ENCODE measurements at places on chromosomes 3 and 15. TPM values are rescaled to one million over a fixed set of nuclear protein-coding genes. Genes with fewer than 3 reads are reported as not detected.

- DNase-seq: peak; percentile 82
Measured at GRCh38 chr3:66428733-66429132, 72.1 kb downstream of the LRIG1 start.

DNA sequence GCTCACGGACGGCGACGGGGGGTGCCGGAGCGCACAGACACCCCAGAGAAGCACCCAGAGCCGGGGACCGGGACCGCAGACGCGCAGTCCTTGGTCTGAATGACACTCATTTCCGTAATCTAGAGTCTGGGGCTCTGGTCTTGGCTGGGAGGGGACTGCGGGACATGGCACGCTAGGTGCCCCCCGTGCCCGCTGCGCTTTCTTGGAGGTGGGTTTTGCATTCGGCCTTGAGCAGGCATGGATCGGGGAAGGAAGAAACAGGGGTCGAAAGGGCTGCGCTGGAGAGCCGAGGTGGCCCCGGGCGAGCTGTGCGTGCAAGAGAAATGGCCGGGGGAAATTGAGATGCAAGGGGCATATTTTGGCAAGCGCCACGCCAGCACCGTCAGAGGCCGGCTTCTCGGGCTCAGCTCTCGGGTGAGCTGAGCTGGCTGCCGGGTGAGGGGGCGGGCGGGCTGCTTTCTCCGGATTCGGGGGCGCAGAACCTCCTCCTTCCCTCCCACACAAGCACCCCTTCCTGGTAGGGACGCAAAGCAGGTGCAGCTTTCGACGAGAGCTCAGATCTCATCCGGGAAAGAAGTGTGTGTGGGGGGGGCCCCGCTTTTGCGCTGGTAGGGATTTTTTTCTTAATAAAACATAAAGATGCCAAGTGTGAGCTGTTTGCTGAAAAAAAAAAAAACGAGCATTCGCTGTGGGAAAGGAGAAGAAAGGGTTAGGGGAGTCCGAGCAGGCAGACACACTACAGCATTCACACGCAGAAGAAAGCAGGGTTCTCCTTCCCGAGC, 963 bp upstream of the NTRK3 start:
- DNase-seq: no peak

GRCh38 chr3:85571835-85572234, 613.0 kb downstream of the CADM2 start:
- DNase-seq: no peak

- no peak for DNase-seq
Measured at GRCh38 chr15:50148362-50148963, 29.4 kb upstream of the ATP8B4 start.

GRCh38 chr3:152199102-152199840, 69.5 kb upstream of the MBNL1 start:
- no peak for DNase-seq

DNA sequence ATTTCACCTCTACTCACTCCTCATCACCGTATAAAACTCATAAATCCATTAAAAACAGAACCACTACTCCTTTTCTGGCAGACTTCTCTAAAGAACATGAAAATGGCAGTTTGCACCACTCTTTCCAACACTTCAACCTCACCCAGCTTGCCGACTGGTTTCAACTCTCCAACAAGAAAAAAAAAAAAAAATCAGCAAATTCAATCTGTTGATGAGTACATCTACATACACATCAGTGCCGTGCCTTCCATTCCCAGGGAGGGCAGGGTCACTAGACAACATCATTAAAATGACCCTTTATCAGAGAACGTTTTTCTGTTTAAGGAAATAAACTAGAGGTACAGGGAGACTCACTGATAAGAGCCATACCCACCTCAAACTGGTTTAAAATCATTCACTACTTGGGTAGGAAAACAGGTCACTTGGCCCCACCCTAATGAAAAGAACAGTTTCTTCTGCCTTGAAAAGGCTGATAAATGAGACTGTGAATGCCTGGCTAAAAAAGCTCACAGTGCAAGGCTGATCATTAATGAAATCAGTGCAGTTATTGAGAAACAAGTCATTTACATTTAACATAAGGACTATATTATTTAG, 6.0 kb downstream of the ANXA2 start:
- no peak for DNase-seq

- DNase-seq: no peak
Measured at GRCh38 chr3:183455089-183455488, 26.7 kb upstream of the MCF2L2 start.

DNA sequence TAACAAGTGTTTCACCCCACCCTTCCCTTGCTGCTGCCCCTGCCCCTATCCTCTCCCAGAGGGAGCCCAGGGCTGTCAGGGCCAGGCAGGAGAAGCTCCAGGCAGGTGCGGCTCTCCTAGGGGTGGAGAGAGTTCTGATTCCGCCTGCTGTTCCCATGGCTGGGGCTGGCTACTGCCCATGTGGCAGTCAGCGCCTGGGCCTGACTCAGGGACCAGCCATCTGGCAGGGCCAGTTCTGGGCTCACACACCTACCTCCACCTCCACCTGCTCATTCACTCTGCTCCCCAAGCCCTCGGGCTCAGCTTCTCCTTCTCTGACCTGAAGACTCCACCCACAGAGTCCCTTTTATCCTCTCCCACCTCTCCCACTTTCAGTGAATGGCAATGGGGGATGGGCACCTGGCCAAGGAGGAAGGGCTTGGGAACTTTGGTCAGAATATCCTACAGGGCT, 23.4 kb downstream of the AMOTL2 start:
- DNase-seq: no peak

DNA sequence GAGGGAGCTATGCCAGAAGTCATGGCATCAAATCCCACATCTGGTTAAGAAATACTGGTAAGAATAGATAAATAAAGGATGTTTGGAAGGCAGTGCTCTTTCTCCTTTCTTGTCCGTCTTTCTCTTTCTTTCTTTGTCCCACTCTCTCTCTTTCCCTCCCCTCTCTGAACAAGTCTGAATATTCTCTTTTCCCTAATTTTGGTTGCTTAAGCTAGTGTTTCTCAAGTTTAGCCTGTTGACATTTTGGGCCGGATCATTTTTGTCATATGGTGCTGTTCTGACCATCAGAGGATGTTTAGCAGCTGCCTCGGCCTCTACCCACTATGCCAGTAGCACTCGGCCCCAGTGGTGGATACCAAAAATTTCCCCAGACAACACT, 405.3 kb upstream of the C2CD4B start:
- no peak for DNase-seq

DNA sequence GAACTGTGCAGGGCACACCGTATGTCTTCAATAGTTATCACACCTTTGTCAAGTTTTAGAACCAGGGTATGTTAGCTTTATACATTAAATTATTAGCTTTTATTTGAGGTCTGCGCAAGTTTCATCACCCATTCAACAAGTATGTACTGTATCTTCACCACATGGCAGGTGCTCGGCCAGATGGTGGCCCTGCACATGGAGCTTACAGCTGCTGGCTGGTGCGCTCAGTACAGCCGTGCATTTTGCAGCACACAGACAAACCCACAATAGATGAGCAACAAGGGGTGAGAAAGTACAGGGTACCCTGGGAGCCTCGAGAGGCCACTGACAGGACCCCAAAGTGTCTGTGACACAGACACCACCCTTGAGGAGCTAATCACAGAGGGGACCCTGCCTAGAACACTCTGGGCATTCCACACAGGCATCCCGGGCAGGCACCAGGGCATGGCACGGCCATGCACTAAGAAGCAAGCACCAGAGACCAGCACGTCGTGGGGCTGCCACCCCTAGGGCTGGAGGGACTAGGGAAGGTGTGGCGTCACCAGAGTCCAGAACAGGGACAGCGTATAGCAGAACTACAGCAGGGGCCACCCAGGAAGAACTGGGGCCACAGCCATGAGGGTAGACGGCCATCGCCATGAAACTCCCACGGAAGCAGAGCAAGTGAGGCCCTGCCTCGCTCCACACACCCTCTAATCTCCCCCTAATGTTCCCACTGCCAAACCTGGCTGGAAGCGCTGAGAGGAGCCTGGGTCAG, 27.4 kb downstream of the ZXDC start:
- DNase-seq: no peak

DNA sequence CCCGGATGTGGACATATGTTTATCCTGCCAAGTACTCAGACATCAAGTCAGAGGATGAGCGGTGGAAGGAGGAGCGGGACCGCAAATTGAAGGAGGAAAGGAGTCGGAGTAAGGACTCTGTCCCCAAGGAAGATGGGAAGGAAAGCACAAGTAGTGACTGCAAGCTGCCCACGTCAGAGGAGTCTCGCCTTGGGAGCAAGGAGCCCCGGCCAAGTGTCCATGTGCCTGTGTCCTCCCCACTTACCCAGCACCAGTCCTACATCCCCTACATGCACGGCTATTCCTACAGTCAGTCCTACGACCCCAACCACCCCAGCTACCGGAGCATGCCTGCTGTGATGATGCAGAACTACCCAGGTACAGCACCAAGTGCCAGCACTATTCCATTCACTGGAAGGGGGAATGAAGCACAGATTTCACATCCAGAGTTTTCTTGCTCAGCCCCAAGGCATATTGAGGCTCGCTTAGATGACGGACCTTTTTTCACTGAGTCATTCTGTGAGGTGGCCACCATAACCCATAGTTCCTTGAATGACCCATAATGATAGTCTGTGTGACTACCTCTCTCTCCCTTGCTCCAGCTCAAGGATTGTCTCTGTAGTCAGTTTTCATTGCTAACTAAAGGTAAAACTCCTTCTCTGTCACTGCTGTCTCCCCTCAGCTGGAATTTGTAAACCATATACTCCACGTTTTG, 97.1 kb downstream of the RBPMS2 start:
- no peak for DNase-seq

HTR3E gene
- not detected for total RNA-seq

GOLIM4 gene
- total RNA-seq: 69.7 TPM
